ENCODE measurements at places on chromosomes 13 and 19.

DNA sequence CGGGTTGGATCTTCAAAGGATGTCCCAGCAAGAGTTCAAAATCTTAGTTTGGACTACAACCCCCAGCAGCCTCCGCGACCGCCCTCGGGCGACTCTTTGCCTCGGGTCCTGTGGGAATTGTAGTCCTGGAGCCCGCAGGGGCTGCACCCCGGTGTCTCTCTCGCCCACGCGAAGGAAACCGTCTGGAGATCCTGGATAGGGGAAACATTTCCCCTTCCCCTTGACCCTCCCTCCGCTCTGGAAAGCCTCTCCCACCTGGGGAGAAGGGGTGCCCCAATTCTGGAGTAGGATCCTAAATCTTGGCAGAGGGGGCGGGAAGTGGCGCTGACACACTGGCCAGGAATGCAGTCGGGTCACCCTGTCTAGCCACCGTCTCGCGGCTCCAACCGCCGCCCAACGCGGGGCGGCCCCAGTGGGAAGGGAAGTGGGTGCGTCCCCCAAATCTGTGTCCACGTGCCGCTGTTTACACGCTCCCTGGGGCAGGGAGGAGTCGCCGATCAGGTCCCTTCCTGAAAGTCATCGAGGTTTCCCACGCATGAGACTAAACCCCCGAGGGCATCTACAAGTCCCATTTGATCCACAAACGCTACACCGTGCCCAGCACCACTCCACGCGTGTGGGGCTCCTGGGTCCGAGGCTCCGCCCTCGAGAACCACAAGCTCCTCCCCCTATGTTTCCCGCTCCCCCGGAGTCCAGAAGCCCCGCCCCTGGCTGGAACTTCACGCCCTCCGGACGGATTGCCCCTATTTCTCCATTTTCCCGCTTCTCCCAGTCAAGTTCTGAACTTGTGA is 761 bp upstream of the PPP1R13L start:
- DNase-seq = peak; percentile 55

DNA sequence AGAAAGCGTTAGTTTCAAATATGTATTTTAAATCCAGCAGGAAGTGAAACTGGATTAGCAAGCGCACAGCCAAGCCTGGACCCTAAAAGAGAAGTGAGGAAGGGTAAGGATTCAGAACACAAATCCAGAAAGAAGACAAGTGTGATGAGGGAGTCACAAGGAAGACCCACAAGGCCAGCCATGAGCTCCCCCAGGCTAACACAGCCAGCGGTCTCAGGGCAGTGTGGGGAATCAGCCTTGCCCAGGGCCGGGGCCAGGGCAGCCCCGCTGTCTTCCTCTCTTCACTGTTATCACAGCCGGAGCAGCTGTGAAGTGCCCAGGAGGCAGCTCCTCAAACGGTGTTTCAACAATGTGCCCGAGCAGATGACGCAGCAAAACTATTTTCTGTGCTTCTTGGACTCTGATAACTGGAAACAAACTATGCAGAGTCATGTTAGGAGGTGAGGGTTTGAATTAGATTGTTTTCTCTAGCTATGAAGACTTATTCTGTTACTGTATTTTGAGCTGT is 12.2 kb upstream of the CDC16 start:
- DNase-seq = no peak

DNA sequence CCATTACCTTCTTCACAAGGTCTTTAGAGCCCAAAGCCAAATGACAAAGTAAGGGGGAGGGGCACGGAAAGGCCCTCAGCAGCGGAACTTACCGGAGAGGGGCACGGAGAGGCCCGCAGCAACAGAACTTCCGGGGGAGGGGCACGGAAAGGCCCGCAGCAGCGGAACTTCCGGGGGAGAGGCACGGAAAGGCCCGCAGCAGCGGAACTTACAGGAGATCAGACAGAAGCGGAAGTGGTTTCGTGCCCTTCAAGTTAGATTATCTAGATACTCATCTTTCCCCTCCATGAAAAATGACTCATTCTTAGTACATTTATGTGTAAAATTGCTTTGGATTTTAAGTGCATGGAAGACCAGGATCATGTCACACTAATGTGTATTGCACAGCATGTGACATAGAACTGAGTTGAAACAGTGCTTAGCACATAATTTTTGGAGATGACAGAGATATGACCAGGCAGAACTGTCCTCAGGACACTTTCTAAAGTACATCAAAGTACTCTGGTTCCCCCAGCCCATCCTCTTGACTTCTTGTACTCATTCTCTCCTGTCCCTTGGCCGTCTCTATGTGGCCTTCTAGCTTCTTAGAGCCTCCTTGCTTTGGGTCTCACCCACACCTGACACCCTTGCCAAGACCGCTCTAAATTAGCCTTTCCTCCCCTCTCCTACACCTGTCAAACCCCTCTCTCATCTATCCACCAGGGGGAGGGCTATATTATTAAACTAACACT is 25.7 kb upstream of the TPTE2 start:
- DNase-seq = peak; percentile 42

DNA sequence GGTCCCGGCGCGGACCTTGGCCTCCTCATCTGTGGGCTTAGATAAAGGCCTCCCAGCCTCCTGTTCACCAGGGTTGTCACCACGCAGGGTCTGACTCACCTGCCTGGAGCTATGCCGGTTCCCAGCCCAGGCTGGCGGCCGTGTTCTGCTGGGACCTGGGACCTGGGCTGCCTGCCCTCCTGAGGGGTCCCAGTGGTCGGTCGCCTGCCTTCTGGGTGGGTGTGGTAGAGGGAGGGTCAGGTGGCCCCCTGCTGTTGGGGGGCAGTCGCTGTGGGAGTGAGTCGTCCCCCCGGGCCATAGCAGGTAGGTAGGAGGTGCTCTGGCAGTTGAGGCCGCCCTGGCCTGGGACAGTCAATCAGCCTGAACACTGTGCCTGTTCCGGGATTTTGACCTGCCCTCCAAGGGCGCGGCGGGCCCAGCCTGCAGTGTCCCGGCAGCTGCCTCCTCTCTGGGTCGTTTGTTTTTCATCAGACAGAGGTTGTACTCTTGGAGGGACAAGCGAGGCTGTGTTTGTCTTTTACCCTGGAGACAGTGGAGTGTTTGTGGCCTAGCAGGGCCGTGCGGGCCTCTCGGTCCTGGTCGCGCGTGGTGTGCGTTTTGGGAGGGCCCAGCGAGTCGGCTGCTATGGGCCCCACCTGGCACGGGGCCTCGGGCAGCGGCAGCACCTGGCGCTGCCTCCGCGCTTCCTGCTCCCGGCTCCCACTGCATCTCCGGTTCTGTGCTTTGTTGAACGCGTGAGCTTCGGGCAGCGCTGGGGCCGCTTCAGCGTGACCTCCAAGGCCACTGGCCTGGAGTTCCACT is 2.6 kb downstream of the ADAT3 start:
- no peak for DNase-seq

DNA sequence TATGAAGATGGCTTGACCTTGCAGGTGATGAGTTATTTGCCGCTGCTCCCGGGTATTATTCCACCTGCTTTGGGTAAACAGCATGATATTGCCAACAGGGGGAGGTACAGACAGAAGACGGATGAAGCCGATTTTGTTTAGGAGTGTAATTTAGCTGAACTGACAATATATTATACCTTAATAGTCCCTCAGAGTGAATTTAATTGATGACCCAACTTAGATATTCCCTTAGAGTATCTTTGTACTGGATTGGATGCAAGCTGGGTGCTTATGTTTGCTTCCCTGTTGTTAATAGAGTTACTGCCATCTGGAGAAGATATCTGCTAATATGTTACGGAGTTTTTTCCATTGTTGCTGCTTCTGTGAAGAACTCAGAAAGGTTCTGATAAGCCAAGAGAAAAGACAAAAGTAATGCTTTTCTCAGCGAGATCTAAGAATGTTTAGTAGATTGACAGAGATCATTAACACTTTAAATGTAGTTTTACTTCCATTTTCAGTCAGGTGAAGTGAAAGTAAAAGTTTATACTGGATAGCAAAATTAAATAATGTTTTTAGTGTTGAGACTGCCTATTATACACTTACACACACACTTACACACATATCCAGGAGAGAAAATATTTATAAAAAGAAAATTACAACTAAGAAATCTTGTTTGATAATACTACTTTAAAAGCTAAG is 2220.8 kb upstream of the PCDH20 start:
- no peak for DNase-seq

DNA sequence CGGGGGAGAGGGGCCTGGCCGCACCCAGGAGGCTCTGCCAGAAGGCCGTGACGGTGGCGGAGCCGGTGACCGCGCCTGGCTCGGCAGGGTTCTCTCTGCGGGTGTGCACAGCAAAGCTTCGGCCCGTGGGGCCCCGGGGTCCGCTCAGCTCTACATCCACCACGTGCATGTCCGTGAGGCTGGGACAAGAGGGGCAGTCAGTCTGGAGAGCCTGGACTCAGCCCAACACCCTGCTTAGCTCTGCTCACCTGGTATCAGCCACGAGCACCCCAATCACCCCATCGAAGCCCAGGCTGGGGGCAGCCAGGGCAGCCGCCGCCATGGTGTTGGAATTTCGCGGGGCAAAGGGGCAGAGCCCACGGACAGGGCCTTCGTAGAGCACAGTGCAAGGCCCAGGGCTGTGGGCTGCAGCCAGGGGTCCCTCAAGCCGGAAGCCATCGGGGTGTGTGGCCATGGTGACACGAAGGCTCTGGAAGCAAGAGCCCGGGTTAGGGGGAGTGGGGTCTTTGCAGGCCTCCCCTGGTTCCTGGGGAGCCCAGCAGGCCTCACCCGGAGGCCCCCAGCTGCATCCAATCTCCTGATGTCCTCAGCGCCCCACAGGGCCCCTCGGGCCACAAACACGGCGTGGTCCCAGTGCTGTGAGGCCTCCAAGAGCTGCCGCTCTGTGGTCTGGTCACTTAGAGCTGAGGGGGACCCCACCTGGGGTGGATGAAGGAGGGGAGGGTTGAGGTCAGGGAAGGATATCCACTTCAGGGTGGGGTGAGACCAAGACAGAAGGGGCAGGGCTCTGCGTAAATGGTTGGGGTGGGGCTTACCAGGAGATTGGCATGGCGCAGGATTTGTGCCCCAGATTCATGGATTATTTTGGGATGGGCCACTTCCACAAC is 1.4 kb downstream of the ASPDH start:
- no peak for DNase-seq

GRCh38 chr19:2288338-2288817 is 6.4 kb upstream of the PEAK3 start:
- no peak for DNase-seq
